NT2/D1 (cell line): ENCODE measurements at places on chromosomes 16 and 17.

DNA sequence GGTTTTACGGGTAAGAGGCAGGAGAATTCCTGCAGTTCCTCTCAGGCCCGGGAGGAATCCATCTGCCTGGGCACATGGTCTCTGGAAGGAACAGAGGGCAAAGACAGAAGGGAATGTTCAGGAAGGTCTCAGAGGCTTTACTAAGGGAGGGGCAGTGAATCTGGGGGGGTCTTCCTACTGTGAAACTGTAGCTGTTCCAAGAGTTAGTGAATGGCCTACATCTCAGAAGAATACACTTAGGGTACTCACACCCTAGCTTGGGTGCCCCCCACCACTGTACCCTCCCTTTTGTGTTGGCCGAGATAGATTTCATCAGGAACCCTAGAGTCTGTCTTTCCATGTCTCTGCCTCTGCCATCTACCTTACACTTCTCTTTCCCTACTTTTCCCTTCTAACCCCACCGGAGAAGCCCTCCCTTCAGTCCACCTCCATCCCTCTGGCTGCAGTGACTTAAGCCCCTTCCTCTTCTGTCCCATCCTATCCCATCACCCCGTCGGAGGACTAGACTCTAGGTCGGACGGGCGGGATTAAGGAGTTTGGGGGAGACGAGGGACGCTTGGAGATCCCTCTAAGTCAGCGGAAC is 316 bp downstream of the DLG4 start:
- no peak for DNase-seq

GRCh38 chr17:58273453-58274104 is 7.2 kb downstream of the MPO start:
- DNase-seq, result no peak

DNA sequence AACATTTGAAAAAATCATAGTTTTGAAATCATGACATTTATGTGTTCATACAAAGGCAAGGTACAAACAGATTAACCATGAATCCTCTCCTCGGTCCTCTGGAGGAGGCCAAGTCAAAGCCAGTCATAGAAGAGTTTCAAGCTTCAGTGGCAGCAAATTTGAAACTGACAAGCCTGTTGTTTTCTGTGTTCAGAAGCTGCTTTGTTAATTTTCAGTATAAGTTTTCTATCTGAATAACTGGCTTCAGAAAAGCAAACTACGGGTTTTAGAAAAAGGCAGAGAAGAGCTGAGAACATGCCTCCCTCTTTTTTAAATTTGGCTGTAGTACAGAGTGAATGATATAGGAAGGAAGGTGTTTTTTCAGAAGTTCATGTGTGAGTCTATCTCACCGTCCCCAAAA is 79.6 kb upstream of the CLEC18B start:
- DNase-seq, result no peak

GRCh38 chr16:88512728-88513696 is 57.2 kb upstream of the ZC3H18 start:
- DNase-seq, result no peak

DNA sequence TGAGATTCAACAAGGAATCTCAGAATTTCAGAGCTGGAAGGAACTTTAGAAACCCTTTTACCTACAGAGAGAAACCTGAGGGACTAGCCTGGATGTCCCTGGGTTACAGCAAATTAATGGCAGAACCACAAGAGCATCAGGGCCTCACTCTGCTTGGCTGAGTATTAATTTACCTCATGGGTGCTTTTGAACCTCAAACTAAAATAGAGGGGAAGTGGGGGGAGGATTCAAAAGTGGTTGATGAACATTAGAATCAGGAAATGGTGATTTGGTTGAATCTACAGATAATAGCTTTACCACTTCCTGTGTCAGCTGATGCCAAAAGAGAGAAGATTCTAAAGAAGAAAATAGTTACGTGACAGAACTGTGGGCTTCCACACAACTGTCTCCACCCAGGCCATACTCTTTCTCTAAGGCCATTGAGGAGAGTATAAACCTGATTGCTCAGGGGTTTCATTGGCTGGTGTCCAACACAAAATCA is 11.3 kb upstream of the SKAP1 start:
- DNase-seq, result no peak

- no peak for DNase-seq
Observed at GRCh38 chr16:66682271-66682670, 14.3 kb downstream of the CMTM4 start.

GRCh38 chr16:54945063-54945462 is 14.4 kb downstream of the IRX5 start:
- DNase-seq, result no peak

DNA sequence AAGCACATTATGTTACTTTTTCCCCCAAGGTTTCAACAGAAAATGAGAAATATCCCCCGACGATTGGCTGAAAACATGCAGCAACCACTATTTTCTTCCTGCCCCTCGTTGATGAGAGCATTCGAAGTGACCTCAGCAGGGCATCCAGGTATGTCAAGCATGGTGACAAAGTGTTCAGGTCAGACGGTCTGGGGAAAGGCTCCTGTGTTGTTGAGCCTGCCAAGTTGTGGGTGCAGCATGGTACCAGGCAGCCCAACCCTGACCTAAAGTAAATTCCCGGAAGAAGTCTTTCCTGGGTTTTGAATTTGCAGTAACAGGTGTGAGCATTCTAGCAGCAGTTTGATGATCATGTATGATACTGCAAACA is 51.7 kb upstream of the SEC14L1 start:
- no peak for DNase-seq
